ENCODE measurements at places on chromosomes 12 and 14. TPM values are rescaled to one million over a fixed set of nuclear protein-coding genes. Genes with fewer than 3 reads are reported as not detected.

DNA sequence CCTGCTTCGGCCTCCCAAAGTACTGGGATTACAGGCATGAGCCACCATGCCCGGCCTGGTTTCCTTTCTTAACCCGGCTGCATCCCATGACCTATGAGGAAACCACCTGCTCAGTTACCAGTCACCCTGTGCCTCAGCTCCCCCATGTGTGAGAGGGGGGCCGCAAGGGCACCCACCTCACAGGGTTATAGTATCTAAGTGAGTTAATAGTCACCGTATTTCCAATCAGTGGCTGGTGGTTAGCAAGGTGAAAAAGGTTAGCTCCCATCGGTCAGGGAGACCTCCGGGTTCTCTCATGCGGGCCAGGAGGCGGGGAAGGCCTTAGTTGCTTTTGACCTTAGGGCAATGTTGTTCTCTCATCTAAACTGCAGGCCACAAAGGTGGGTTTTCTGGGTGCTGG, 6.7 kb downstream of the LRP1 start:
- DNase-seq, result no peak

The TRAF3 gene
- 10.5 TPM for total RNA-seq

The RD3L gene
- not detected for total RNA-seq

The GALNT9 gene
- not detected for total RNA-seq

DNA sequence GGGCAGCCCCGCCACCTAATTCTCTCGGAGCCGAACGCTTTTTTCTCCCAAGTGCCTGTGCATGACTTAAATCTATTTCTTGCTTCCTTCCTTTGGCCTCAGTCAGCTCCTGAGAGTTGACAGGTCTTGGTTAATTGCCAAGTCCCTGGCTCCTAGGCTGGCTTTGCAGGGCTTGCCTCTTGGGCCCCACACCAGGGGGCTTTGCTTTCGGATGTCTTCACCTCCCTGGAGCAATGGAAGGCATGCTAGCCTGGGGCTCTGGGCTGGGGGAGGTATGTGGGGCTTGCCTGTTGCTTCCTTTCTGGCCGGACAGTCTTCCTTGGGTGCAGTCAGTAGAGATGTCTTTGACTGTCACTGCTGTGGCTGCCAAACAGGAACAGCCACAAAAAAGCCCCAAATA, 2.2 kb upstream of the KRT80 start:
- DNase-seq, result peak; percentile 45

DNA sequence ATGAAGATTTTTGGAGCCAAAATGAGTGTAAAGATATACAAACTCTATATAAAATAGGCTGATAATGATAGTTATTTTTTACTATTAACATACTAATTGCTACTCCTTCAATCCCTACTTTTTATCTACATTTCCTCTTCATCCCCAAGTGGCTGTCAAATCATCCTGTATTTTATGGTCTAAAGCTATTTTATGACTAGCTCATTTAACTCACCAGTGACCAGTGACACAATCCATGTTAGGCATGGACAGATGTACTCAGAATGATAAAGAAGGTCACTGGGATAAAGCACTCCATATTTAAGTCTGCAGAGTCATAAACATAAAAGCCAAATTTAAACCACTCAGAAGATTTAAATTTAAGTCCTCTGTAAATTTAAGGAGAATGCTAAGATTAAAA, 183.0 kb downstream of the MED13L start:
- no peak for DNase-seq

GRCh38 chr12:80780746-80781145, 64.0 kb downstream of the MYF5 start:
- DNase-seq, result no peak

- DNase-seq, result no peak
Observed at GRCh38 chr12:121857322-121858246, 1.1 kb downstream of the HPD start.

DNA sequence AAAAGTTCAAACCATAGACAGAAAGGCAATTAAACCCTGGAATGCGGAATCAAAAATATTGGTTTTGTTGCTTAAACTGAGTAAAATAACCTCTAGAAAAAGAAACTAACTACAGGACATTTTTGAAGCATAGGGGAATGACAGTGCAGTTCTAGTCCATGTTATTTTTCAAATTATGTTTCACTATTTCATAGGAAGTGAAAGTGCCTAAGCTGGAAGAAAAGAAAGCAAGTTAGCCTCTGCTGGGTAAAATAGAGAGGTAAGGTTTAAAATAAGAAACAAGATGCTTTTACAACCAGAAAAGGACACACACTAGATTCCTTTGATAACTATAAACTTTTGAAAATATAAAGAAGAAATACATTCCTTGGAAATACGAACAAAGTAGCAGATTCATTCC, 1.1 kb downstream of the CLECL1 start:
- no peak for DNase-seq

DNA sequence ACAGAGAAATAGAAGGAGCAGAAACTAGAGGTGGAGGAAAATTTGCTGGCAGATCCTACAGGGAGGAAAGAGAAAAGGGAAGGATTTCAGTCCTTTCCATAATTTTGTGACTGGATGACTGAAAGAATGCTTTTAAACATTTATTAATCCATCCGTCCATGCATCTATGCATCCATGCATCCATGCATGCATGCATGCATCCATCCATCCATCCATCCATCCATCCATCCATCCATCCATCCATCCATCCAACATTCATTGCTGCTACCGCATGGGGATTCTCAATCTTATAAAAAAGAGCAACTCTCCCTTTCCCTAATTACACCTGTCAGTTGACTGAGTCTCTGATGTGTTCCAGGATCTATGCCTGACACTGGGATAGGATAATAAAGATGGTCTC, 55.7 kb upstream of the NR2C1 start:
- no peak for DNase-seq

DNA sequence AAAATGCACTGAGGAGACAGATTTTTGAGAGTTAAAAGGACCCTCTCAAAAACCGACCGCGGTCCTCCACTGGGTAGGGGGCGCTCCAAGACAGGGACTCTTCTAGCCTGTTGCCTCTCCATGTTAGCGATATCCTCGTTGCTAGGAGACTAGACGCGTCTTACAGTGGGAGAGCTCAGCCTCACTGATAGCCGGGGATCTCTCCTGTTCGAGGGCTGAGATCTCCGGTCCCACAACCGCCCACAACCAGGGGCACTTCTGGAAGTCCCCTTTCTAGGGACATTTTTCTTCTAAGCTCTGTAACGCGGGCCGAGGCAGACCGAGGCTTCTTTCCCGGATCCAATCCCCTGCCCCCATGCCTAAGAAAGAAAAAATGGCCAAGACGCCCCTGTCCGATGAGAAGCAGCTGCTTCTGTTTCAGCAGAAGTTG, 21.3 kb downstream of the FKBP11 start:
- peak; percentile 59 for DNase-seq

DNA sequence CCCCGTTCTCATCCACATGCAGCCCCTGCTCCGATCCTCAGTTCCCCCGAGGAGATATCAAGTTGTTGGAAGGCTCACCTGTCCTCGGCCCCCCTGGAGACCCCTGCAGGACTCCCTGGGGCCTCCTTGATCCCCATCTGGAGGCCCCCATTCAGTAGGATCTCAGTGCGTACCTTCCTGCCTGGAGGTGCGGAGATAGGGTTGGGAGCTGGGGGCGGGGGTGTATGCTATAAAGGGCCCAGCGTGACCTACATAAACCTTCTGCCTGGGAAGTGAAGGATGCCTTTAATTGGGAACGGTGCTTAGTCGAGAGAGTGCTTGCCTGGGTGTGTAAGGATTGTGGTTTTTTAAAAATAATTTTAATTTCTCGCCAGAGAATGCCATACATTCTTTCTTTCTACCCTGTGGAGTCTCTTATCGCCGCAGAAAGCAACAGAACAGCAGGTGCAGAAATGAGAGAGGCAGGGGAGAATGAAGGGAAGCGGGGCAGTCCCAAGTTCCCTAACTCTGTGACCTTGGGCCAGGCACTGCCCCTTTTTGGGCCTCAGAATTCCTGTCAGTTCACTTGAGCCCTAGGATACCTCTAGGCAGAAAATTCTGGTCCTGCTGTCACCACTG, 153.7 kb downstream of the TSPAN9 start:
- no peak for DNase-seq

DNA sequence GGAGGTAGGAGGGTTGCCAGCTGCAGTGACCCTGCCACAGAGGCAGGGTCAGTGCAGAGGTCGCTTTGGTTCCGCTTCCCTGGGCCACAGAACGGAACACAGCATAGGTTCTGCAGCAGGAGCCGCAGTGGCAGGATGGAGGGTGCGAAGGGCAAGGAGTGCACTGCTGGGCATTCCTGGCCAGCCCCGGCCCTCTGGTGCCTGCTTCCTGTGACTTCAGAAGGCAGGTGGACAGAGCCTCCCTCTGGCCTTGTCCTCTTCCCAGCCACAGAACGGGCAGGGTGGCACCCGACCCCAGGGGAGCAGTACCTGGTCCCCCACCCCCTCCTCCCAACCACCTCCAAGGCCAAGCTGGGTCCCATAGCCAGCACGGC, 37.7 kb downstream of the SLC8B1 start:
- DNase-seq, result no peak

The TAS2R8 gene
- not detected for total RNA-seq

DNA sequence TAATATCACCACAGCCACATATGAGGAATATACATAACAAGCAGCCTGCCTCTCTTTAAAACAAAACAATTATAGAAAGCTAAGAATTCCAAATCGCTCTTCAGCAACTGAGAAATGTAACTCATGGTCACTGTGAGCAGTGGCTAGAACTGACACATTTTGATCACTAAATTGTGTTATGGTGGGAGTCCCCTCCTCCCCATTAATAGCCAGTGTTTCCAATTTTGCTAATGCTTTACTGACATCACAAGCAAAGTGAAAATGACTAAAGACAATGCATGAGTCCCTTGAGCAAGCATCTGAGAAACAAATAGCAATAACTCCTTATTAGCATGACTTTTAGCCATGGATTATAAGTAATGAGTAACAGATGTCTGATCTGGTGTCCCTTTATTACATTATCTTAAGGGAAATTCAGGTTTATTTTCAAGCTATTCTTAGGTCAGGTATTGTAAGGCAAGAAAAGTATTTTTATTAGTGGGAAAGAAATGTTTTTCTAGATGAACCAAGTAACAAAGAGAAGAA, 148.3 kb downstream of the KCNH5 start:
- no peak for DNase-seq

GRCh38 chr14:24911324-24912109, 138.4 kb downstream of the STXBP6 start:
- DNase-seq, result peak; percentile 51

GRCh38 chr14:36672095-36672494, 10.4 kb downstream of the PAX9 start:
- DNase-seq, result no peak

Measured in hematopoietic multipotent progenitor cell (in vitro differentiated cells).